Airway epithelial cell (primary cell): ENCODE measurements at places on chromosomes 6 and 20. TPM values are rescaled to one million over a fixed set of nuclear protein-coding genes. Genes with fewer than 3 reads are reported as not detected.

SPATA25 gene
- total RNA-seq: 0.33 TPM in 1 of 2 replicates, not detected in the other

SMPDL3A gene
- 7.5 and 9.1 TPM in 2 replicates for total RNA-seq

TMEM217 gene
- total RNA-seq: 0.46 and 1.2 TPM in 2 replicates

SLC32A1 gene
- total RNA-seq: not detected in 2 replicates

OLIG3 gene
- total RNA-seq: not detected in 2 replicates

KIF25 gene
- not detected in 2 replicates for total RNA-seq

HLA-DOA gene
- total RNA-seq: 0.07 TPM in 1 of 2 replicates, not detected in the other

GGTLC1 gene
- total RNA-seq: not detected in 2 replicates

MCCD1 gene
- not detected in 2 replicates for total RNA-seq

ENPP5 gene
- total RNA-seq: 0.74 and 0.92 TPM in 2 replicates

PCED1A gene
- total RNA-seq: 7.7 and 10.4 TPM in 2 replicates

CALHM4 gene
- 0.09 TPM in 1 of 2 replicates, not detected in the other for total RNA-seq

HSPA12B gene
- total RNA-seq: 0.14 TPM in 1 of 2 replicates, not detected in the other

FHL5 gene
- total RNA-seq: not detected in 2 replicates
